ENCODE measurements at places on chromosomes 12 and 14. TPM values are rescaled to one million over a fixed set of nuclear protein-coding genes. Genes with fewer than 3 reads are reported as not detected.

Gene CCDC38
- total RNA-seq: not detected

Gene RAN
- 593 TPM for total RNA-seq

Gene MYF5
- total RNA-seq: not detected

Gene ADAMTS20
- not detected for total RNA-seq

Gene SLC25A21
- 2.3 TPM for total RNA-seq

Gene SLCO1C1
- total RNA-seq: 0.46 TPM

Gene ALX1
- total RNA-seq: not detected

Gene GNG2
- 0.65 TPM for total RNA-seq

Gene PZP
- 0.97 TPM for total RNA-seq

Gene GARIN6
- not detected for total RNA-seq

Gene EDDM3A
- not detected for total RNA-seq

Gene KRT82
- total RNA-seq: not detected

Gene SMCO2
- not detected for total RNA-seq

Gene ETFRF1
- 26.4 TPM for total RNA-seq

Gene CLEC2D
- total RNA-seq: 2.4 TPM

Gene COPS7A
- total RNA-seq: 32.2 TPM

Gene DIO3
- total RNA-seq: not detected

Gene LYZ
- not detected for total RNA-seq

Gene SNW1
- total RNA-seq: 53.3 TPM

Gene RNASE2
- total RNA-seq: not detected

Gene OTOGL
- 1.8 TPM for total RNA-seq

Gene GPD1
- not detected for total RNA-seq

Gene SYT1
- 6.8 TPM for total RNA-seq

Gene GXYLT1
- 18.5 TPM for total RNA-seq

Gene SPIC
- not detected for total RNA-seq

Gene NPC2
- 133 TPM for total RNA-seq

Gene TMX1
- 65.9 TPM for total RNA-seq

Gene DCAF5
- 11.1 TPM for total RNA-seq

Gene KCNA5
- total RNA-seq: not detected

Measured in epithelial cell of umbilical artery (primary cell).